ENCODE measurements at places on chromosomes 2 and 18. TPM values are rescaled to one million over a fixed set of nuclear protein-coding genes. Genes with fewer than 3 reads are reported as not detected.

- no peak for DNase-seq
Observed at GRCh38 chr2:145596416-145596815, 1076.5 kb upstream of the ZEB2 start.

DNA sequence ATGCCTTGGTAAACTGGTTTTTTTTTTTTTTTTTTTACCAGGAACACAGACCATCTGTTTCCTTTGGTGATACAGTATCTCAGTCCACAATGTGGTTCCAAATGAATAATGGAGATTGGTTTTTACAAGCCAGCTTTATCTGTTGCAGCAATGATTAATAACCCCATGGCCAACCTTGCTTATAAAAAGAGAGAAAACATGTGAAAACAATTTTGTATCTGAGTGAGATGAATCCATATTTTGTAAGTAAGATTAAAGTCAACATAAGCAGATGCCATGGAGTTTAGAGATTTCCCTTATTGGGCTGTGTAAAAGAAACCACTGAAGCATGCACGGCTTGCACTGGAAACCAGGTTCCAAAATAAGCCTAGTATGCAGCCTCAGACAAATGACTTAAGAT, 108.6 kb upstream of the CNTNAP5 start:
- DNase-seq, result no peak

DNA sequence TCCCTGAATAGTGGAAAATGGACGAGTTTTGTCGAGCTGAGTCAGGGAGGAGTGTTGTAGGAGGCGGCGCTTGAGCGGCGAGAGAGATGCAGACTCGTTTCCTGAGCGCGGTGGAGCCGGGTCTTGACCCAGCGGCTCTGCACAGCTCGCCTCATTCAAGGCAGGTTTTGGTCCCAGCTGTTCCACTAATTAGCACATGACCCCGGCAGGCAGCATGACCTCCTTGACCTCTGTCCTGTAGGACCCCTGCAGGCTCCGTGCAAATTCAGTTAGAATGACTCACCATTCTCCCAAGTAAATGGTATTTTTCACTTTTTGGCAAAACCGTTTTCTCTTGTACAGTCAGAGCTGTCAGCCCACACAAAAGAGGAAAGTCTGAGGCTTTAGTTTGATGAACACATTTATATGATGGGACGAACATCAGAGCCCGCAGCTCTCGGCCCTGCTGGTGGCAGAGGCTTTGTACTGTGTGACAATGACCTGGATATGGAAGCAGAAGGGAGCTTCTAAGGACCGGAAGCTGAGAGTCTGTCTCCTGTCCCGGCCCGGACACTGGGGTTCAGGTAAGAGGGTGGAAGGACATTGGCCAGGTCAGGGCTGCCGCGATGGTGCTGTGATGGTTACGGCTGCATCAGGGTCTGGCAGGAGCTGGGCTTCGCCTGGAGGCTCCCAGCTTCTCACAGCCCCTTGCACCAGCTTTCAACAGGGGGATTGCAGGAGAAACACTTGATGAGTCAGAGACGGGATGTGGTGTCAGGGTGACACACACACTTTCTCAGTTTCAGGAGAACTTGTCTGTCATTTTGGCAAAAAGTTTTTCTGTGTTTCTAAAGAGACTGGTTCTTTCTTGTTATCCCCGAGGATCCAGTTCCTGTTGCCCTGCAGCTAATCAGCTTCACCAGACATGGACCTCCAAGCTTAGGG, 29.9 kb upstream of the ALKAL2 start:
- DNase-seq, result peak; percentile 70

GRCh38 chr2:234111523-234111922, 61.0 kb downstream of the SPP2 start:
- no peak for DNase-seq

- DNase-seq, result no peak
Observed at GRCh38 chr18:57336343-57336742, 16.0 kb upstream of the ST8SIA3 start.

DNA sequence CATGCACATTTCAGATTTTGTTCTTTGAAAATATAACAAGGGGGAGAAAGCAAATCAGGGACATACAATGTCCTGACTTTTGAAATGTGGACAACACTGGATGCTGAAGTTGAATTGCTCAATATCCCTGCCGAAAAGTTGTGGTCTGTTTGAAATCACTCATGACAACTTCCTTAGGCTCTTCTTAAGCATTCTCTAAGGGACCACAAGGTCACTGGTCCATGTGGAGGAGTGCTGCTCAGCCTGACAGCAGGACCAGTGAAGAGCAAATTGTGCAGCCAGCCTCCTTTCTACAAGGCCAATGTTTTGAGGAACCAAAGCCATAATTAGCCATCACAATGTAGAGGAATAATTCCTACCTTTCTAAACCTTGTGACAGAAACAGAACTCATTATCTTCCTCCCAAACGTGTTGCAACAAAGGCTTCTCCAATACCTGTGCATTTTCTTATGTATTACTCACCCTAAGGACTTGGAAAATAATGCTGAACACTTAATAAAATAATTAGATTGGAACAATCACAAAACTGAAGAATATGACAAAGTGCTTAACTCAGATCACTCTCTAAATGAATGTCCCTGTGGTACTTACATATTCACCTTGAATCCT, 1477.6 kb upstream of the NXPH2 start:
- no peak for DNase-seq

DNA sequence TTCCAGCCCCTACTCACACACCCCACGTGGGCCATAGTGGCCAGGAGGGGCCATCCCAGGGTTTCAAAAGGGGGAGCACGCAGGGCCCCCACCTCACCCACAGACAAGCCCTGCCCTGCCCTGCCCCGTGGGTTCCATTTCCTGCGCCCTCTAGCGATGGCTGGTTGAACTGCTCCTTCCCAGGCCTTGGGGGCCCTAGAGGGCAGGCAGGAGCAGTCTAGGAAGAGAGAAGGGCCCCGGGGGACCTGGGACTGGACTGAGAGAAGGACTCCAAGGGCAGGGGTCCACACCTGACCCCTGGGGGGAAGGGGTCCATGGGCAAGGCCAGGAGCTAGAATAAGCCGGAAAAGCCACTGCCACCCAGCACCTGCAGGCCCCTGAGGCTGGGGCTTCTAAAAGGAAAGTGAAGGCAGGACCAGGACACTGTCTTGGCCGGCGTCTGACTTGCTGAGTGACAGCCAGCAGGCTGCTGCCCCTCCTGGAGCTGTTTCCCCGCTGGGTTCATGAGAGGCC, 10.1 kb downstream of the CYP26B1 start:
- DNase-seq, result peak; percentile 96

- DNase-seq, result no peak
Observed at GRCh38 chr2:181037922-181038321, 57.5 kb downstream of the UBE2E3 start.

DNA sequence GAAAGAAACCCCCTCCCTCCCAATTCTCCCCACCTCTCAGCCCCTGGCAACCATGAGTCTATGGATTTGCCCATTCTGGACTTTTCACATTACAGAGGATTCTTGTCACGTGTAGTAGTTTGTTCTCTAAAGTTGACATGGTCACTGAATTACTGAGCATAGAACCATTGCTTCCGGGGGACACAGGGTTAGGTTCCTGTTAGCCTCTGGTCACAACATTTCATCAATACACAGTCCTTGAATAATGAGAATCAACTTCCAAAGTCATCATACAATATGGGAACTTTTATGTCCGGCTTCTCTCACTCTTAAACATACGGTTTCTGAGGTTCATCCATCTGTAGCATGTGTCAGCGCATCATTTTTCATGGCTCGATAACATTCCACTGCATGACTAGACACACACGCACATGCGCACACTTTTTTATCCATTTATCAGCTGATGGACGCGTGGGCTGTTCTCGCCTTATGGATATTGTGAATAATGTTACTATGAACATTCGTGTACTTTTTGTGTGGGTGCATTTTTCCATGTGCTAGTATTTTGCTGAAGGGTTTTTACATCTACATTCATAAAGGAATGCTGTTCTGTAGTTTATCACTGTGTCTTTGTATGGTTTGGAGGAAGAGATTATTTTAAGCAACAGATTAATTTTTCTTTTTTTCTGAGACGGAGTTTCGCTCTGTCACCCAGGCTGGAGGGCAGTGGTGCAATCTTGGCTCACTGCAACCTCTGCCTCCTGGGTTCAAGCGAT, 48.1 kb downstream of the PARD6G start:
- no peak for DNase-seq

- peak; percentile 64 for DNase-seq
Observed at GRCh38 chr2:75157435-75157834, 41.9 kb downstream of the TACR1 start.

DNA sequence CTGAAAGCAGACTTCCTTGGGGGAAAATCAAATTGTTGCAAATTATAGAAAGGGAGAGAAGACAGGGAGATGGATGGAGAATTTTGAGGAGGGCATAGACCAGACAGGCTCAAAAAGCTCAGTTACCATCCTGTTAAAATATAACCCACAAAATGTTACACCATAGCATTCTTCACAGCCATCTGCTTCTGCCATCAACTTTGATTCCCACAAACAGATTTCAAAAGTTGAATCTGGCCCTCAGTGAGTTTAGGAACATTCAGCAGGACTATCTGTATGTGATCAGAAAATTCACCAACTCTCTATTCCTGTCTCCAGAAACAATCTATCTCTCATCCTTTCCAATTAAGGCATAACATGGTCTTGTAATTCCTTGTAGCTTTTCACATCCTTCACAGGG, 159.8 kb upstream of the CCDC68 start:
- DNase-seq, result no peak

DNA sequence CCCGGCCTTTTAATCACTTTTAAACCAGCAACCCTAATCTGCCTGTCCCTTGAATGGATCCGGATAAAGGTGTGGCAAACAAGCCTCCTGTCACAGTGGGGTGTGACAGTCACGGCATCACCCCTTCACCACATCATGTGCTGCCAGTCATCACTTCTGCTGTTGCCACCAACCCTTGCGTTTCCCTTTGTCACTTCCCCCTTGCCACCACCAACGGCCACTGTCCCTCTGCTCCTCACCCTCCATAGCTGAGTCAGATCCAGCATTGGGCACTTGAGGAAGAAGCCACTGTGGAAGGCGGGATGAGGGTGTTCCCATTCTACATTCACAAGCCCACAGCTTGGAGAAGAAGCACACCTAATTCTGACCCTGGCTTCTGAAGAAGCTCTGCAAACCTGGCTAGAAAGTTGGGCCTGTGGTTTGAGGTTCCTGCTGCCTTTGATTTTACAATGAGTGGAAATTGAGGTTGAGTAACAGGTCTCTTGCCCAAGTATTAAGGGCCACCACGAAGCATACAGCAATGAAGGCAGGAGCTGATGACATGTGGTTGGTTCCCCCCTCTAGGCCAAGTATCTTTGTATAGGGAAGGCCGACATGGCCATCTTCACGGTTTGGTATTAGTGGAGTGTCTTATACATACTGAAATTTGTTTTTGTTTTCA, 22.9 kb upstream of the DARS1 start:
- no peak for DNase-seq

- no peak for DNase-seq
Observed at GRCh38 chr18:24719791-24720190, 259.4 kb downstream of the HRH4 start.

Gene IL1A
- total RNA-seq, result 0.38 TPM

Gene NGEF
- 3.9 TPM for total RNA-seq

Gene MYO5B
- total RNA-seq, result 2.7 TPM

Gene GCKR
- total RNA-seq, result 0.07 TPM

Gene LYG2
- not detected for total RNA-seq

Gene ABHD1
- total RNA-seq, result not detected

Gene HAAO
- 5.9 TPM for total RNA-seq

Gene NCKAP5
- total RNA-seq, result 0.15 TPM

Gene CPO
- total RNA-seq, result 2.4 TPM
